ENCODE measurements at places on chromosomes 3 and 15.

- DNase-seq, result no peak
Observed at GRCh38 chr3:129897026-129897425, 3.5 kb upstream of the TMCC1 start.

DNA sequence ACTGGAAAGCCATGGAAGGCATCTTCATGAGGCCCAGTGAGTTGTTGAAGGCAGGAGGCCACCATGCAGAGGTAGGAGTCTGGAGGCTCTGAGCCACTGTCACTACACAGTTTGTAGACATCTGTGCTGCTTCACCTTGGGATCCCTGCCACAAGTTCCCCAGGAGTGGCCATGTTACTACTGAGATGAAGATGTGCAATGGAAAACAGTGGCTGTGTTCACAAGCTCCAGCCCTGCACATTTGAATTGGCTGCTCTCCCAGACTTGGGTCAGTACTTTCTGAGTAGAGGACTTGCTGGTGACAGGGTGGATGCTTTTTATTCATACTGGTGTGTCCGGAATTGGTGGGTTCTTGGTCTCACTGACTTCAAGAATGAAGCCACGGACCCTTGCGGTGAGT is 86.9 kb upstream of the C15orf39 start:
- DNase-seq, result no peak

DNA sequence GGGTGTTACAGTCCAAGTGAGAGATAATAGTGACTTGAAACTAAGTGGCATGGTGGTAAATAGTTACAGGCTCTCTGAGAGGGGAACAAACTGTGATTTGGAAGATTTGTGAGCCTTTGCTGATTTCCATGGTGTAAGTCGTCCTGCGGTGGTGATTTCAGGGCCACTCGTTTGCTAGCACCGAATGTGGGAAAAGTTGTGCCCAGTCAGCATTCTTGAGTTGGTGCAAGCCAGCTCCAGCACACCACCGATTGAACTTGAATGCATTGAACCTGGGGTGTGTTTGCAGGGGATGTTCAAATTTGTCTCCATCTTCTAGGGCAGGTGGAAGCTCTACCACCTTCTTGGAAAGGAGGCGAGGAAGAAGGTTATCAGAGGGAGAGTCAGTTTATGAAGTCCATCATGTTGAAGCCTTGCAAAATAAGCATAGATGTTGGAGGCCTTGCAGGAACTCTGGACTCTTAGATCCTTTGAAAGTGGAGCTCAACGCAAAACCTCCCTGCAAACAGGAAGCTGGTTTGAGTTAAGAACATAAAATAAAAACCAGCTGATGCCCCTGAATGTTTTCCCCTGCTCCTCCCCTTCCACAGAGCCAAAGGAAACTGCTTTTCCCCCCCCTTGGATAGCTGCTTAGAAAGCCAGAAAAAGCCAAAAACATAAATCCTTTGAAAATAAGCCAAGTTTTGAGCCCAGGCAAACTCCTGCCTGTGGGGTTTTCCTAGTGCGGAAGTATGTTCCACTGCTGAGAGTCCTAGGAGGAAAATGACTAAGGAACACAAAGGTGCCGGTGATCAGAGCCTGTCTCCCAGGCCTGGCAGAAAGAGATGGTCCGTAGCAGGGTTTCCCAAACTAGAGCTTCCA is 21.9 kb downstream of the MAPKBP1 start:
- no peak for DNase-seq

GRCh38 chr3:194468086-194468485 is 18.7 kb downstream of the ATP13A3 start:
- DNase-seq, result no peak

GRCh38 chr3:8497582-8497981 is 4.0 kb upstream of the LMCD1 start:
- DNase-seq, result no peak

- no peak for DNase-seq
Observed at GRCh38 chr3:105542282-105543019, 175.7 kb downstream of the ALCAM start.

- DNase-seq, result no peak
Observed at GRCh38 chr3:13240928-13241618, 167.8 kb upstream of the IQSEC1 start.

- DNase-seq, result no peak
Observed at GRCh38 chr3:64251019-64251418, 25.8 kb upstream of the PRICKLE2 start.
